ENCODE measurements at places on chromosomes 6 and 20. TPM values are rescaled to one million over a fixed set of nuclear protein-coding genes. Genes with fewer than 3 reads are reported as not detected.

DNA sequence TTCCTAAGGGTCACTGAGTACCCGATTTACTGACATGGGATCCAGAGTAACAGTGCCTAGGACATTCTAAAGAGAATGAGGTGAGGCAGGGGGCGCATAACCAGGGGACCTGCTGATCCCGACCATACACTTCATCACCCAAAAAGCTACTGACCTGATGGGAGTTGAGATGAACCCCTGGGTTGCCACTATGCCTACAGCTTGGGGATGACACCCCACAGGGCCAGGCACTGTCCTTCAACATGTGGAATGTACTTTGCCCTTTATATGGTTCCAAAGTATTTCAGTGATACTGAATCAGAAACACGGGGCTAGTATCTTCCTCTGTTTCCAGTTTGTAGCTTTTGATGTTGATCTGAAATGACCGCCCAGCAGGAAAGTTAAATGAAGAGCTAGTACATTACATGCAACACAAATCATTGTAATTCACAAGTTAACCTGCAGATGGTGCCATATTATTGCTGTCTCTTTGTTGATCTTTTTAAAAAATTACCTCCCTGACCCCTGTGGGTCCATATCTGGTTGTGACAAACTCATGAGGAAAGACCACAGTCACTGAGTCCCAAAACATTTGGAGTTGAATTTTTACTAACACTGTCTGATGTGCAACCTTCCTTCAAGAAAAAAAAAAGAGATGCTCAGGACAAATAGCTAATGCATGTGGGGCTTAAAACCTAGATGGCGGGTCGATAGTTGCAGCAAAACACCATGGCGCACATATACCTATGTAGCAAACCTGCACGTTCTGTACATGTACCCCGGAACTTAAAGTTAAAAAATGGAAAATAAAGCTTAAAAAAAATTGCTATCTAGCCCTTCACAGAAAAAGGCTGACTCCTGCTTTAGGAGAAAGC is 42.7 kb upstream of the GCNT2 start:
- DNase-seq = no peak

DNA sequence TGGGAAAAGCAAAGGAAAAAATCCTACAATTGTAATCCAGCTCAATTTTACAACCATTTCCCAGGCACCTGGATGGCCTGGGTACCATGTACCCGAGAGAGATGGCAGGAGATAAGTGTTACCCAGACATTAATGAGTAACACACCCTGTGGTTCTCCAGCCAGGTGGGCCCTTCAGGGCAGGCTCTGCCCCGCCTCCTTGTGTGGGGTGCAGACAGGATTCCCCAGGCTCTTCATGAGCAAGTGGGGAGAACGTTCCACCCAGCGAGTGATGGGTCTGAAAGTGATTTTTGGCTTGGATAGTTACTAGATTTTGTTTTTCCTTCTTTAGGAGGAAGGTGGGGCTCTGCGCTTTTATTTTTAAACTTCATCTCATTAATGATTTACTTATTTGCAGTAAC is 243.9 kb downstream of the TAF4 start:
- no peak for DNase-seq

DNA sequence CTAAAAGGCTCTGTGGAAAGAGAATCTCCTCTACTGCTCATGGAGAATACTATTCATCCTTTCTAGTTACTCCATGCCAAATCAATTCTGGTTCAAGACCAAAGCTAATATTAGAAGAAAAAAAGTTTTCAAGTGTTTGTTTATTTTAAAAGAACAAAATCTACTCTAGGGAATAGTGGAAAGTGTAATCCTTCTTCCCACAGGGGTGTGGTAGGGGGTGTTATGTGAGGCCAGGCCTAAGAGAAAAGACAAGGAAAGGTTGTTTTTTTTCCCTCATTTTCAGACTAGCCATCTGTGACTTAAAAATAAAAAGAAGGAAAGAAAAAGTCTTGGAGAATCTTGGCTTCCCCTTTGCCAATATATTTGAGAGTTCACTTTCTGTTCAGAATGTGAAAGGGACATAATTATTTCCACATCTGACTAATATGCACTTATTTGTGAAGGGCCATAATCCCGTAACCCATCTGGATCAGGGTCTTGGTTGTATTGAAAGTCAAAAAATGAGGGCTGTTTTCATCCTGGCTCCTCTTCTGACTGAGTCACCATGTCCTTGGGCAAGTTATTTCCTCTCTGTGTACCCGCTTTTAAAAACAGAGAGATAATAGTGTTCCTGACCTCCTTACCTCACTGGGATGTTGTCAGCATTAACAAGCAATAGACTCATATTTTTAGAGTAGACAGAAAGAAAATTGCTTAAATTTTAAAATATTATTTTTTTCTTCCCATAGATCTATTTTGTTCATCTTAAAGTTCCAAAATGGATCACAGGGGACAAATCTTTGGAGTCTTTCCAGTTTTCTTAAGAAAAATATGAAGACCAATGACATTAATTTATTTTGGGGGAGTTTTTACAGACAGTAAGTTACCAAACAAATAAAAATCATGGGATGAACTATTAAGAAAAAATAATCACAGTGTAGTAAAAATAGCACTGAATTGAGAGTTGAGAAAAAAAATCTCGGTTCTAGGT is 233.7 kb downstream of the IBTK start:
- DNase-seq = peak; percentile 37

- DNase-seq = peak; percentile 66
Observed at GRCh38 chr20:10857352-10858070, 183.7 kb upstream of the JAG1 start.

DNA sequence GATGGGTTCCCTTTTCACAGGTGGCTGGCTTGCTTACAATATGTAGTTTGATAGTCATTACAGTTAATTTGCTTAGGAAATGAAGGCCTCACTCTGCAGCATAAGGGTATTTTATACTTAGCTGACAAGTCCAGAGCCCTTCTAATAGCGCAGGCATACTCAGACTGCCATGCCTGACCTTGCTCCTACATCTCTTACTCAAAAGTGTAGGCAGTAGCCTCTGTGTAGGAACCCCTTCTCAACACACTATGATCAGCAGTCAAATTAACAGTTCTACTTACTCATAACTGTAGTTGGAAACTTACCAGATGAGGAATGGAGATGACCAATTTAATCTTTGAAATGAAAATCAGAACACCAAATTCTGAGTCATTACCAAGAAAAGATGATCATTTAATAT is 373.5 kb downstream of the TBC1D32 start:
- no peak for DNase-seq

DNA sequence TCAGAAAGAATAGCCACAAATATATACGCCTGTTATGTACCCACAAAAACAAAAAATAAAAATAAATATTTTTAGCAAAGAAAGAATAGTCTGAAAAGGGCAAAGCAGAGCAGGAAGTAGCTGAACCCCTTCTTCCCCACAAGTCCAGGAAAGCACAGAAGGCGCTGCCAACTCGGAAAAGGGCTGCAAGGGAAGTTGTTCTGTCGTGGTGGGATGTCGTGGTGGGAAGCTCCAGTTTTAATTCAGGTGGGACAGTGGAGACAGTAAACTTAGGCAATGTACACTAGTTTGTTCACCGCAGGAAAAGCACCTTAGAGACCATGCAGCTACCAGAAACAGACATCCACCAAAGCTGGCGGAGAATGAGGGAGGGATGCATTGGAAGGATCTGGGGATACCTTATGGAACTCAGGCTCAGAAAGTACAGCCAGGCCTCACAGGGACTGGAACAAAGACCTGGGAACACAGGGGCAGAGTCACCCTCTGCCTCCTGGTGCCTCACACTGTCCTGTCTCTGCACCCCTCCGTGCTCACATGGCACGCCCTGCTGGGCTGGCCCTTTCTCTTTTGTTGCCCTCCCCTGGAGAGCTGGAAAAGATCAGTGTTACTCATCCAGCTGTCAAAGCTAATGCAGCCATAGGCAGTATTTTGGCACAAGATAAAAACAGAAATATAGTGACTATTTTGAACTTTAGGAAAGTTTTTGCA is 3.3 kb upstream of the APMAP start:
- DNase-seq = peak; percentile 62

DNA sequence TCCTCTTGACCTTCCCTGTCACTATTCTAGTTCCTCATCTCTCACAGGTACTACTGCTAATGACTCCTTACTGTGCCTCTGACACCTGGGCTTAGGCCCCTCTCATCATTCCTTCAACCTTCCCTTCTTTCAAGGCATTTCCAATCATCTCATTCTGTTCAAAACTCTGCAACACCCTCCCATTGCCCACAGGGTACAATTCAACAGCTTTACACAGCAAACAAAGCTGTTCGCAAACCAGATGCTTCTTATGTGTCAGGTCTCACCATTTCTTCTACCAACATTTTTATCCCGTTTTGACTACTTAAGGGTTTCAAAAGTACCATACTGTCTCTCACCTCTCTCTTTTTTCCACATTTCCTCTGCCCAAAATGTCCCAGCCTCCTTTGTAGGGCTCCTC is 84.4 kb upstream of the ID4 start:
- no peak for DNase-seq

GRCh38 chr6:36834576-36835341 is 4.5 kb downstream of the CPNE5 start:
- no peak for DNase-seq

- no peak for DNase-seq
Observed at GRCh38 chr6:157123234-157123633, 200.1 kb downstream of the TMEM242 start.

DNA sequence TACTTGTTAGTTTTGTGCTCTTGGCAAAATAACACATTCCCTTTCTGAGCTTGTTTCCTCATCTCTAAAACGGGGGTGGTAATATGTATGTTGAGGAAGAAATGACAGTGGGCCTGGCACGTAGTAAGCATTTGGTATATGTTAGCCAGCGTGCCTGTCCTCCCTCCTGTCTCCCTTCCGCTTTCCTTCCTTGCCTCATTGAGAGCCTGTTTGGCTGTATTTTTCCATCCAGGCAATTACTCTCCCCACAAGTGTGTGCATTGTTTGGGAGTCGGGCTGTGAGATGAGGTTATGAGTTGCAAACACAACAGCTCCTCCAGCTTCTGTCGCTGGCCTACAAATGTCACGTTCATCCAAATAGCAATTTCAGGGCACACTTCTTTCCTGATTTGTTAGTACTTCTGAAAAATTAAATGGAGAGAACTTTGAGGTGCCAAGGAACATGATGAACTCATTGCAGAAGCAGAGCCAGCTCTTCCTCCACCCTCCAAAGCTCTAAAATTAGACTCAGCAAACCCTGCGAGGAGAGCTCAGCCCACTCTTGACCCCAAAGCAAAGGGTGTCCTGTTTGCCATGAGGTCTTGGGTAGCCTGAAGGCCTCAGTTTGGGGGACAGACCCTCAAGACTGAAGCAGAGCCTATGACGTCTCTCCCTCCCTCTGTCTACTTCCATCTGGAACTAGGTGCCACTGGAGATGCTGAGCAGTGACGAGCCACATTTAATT is 50.7 kb upstream of the TOX2 start:
- DNase-seq = no peak

DNA sequence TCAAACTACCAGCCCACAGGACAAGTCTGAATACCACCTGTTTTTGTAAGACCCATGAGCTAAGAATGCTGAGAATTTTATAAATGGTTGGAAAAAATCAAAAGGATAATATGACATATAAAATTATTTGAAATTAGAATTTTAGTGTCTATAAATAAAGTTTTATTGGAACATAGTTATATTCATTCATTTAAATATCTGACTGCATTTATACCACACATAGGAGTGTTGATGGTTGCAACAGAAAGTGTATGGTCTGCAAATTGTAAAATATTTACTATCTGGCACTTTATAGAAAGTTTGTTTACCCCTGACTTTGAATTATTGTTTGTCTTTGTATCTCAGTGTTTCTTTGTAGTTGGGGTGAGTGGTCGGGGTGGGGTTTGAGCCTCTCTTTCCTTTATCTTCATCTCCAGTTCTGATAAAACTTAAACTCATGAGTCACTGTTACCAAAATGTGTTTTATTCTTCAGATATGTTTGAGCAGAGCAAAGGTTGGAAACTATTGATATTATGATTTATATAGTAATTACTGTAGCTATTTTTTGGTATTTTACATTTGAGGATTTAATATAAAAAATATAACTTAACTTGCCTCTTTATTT is 55.5 kb downstream of the CD2AP start:
- no peak for DNase-seq

- peak; percentile 60 for DNase-seq
Observed at GRCh38 chr20:46022411-46023147, 6.4 kb upstream of the SLC12A5 start.

DNA sequence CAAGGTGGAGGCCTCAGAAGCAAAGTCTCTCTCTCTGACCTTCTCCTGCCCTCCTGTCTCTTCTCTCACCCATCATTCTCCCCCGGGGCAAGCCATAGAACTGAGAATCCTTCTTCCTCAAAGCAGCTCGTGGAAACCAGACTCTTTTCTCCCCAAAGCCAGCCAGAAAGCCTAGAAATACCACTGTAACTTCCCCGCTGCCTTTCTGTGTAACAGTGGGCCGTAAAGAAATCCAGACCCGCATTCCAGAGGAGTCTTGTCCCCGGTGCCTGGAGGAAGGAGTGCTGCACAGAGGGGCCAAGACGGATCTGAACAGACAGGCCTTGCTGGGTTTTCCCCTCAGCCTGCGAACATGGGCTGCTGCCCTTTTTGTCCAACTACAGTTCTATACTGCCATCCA is 977 bp upstream of the SLC22A2 start:
- DNase-seq = no peak

- DNase-seq = no peak
Observed at GRCh38 chr20:48398506-48399449, 429.0 kb downstream of the PREX1 start.

- DNase-seq = no peak
Observed at GRCh38 chr6:47071681-47072080, 29.5 kb upstream of the ADGRF1 start.

GRCh38 chr6:90465686-90466085 is 121.2 kb downstream of the MAP3K7 start:
- peak; percentile 3 for DNase-seq

DNA sequence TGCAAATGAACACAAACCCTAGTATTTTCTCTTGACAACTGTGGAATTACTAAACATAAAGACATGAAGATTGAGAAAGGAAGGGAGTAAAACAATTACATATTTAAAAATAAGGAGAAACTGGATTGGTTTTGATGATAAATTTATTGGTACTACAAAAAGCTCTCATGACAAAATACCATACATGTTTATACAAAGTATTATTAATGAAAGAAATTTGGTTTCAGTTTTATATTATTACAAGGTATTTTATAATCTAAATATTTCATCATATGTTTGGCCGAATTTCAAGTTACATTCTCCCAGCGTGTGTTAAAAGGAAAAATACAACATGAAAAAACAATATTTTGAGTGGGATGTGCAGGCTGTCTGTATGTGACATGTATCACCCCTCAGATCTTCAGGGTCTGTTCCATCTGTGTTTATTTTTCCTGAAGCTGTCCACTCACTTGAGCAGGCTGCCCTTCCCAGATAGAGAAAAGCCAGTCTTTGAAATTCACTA is 568.4 kb downstream of the NKAIN2 start:
- no peak for DNase-seq

GRCh38 chr20:58075586-58076345 is 152.7 kb downstream of the ANKRD60 start:
- no peak for DNase-seq

GRCh38 chr6:162217058-162217457 is 510.5 kb downstream of the PRKN start:
- DNase-seq = no peak

- no peak for DNase-seq
Observed at GRCh38 chr20:9287826-9288225, 218.9 kb downstream of the PLCB4 start.

The LMBRD1 gene
- 51.6 TPM for total RNA-seq

The TRIM15 gene
- not detected for total RNA-seq

The SLC22A2 gene
- total RNA-seq = not detected

The HSPA12B gene
- 0.03 TPM for total RNA-seq

The SMLR1 gene
- not detected for total RNA-seq

The GZF1 gene
- 8.2 TPM for total RNA-seq

The NKX2-4 gene
- total RNA-seq = not detected

The OXT gene
- not detected for total RNA-seq

The GMPR gene
- total RNA-seq = 9.9 TPM

The SIRPB1 gene
- not detected for total RNA-seq
